Activated gamma-delta T cell treated with anti-CD3 and anti-CD28 coated beads, Interleukin-2, amount 50 U/mL, for 16 hours (primary cell): ENCODE measurements at places on chromosomes 7 and 10.

GRCh38 chr10:125096371-125096770 is 64.0 kb downstream of the CTBP2 start:
- DNase-seq = no peak

DNA sequence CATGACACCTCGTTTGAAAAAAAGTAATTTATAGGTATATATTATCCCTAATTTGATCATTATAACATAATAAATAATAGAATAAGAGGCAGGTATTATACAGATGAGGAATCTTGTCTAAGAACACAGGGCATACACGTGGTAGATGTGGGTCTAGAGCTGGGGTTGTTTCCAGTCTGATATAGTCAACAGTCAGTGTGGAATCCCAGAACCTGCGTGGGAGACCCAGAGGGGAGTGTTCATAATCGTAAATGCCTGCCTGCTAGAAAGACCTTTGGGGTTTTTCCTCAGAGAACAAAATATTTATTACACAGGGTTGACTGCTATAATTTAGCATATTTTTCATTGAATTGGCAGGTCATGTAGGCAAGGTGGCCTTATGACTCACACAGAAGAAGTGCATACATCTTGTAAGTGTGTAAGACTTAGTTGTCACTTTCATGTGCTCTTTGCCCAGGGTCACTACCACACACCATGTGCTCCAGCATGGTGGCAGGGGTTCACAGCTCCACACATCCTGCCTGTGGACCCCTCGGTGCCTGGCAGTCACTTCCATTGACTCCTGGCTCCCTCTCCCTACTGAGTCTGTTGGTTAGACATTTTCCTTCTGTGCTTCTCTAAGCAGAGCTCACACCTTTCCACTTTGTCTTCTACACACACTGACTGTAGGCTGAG is 94.9 kb upstream of the IKZF1 start:
- DNase-seq = no peak

GRCh38 chr10:79358811-79359210 is 11.5 kb downstream of the PPIF start:
- DNase-seq = no peak

DNA sequence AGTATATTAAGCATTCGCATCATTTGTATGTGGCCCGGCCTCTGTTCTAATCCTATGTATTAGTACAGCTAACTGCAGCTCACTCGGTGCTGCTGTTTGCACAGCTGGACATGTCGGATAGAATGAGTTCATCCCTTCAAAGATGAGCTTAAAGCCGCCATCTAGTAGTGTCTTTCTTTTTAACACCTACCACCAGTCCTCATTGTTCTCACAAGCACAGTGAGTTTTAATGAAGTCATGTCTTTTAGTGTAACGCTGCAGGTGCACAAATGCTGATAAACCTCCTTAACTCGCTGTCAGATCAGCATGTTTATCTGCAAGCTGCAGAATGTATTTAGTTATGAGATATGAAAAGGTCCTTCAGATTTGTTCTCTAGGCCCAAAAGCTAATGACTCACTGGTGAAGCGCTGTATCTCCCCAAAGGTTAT is 247.5 kb downstream of the MTERF1 start:
- DNase-seq = no peak

- no peak for DNase-seq
Observed at GRCh38 chr10:8054244-8054493, 319 bp upstream of the GATA3 start.

DNA sequence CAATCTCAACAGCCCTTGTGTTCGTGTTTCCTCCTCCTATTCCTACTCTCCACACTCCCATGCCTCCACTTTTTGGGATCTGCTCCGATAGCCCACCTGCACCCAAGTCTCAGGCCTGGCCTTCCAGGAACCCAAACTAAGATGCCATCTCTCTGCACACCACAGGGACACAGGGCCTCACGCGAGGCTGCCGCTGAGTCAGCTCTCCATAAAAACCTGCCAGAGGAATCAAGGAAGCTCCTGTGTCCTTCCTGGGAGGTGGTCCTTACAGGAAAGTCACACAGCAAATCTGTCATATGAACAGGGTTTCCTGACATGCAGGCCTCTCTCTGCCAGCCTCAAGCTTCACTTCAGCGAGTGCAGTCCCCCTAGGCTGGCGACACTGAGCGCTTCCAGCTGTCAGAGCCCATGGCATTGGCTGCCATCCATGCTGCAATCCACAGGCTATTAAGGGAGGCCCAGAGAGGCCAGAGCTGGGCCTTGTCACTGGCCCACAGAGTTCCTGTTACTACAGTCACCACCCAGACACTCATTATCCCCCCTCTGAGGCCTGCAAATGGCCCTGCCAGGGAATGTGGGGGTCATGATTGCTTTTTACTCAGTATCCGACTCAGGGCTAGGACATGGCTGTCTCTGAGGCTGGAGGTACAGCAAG is 151.4 kb downstream of the OAT start:
- DNase-seq = no peak

DNA sequence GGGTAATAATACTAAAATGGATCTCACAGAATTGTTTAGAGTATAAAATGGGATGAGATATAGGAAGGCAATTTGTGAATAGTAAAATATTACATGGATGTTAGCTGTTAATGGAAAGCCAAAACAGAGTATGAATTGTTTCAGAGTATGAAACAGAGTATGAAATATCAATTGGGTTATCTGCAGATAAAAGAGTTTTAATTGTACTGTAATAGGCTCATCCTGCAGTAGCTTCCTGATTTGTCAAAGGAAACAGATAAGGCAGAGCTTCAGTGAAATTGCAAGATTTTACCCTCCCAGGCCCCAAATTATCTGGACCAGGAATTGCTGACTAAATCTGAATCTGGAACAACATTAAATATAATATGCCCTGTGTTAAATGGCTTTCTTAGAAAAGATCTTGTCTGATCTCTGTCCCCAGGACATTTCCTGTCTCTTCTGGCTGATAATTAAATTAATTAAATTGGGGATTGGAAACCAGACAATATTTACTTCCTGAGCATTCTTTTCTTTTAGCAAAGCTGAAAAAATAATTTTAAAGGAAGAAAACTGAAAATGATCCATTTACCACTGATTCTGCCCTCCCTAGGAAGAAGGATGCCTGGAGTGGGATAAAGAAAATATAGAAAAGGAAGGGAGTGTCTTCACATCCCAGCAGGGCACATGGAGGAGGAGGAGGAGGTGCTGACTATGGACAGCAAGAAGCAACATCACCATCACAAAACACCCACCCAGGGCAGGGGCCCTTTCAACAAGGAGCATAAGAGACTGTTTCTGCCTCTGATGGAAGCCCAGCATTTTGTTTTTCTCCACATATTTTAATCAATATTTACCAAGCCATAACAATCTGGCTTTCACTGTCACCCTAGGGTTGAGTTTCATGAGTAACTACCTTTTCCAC is 18.5 kb downstream of the PTN start:
- no peak for DNase-seq

GRCh38 chr7:134778941-134779740 is at the start of gene CALD1:
Gene CALD1 (plus strand): TSS chr7:134779634. CDS start chr7:134867734, 88,100 bp downstream.
- DNase-seq = no peak

DNA sequence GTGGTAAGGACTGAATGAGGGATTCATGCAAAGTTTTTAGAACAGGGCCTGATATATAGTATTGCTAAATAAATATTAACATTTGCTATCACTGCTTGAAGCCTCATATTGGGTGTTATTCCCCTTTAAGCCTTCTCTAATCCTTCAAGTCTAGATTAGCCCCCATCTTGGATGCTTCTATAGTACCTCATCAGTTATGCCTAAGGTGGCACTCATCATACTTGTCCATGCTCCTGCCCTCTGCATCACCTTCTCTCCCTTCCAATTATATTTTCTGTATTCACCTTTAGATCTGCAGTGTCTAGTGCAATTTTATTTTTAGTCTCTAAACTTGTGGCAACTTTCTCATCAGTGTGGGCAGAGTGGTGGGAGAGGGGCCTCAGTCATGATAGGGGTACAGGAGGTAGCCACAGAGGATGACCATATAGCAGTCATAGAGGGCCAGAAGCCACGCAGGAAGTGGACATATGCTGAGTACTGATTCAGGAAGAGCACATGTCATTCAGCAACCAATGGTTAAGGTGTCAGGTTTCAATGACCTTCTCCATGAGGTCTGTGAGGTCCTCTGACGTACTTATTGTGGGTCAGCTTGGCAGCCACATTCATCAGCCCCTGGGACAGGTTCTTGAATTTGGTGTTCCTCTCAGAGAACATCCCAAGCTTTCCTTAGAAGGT is 2.5 kb downstream of the ENTPD1 start:
- no peak for DNase-seq

- no peak for DNase-seq
Observed at GRCh38 chr7:29154076-29154475, 7.7 kb upstream of the CPVL start.

DNA sequence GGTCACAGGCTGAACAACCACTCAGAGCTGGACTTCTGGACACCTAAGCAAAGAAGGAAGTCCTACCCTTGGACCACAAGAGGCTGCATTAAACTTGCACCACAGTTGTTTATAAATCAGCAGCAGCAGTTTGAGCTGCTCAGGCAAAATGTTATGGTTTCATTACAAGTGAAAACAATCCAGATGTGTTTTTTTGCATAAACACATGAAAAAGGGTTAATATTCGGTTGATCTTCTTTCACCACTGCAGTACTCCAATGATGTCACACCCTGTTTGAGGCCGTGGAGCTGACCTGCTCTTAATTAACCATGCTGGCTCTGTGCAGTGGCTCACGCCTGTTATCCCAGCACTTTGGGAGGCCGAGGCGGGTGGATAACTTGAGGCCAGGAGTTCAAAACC is 490.8 kb upstream of the CELF2 start:
- no peak for DNase-seq

DNA sequence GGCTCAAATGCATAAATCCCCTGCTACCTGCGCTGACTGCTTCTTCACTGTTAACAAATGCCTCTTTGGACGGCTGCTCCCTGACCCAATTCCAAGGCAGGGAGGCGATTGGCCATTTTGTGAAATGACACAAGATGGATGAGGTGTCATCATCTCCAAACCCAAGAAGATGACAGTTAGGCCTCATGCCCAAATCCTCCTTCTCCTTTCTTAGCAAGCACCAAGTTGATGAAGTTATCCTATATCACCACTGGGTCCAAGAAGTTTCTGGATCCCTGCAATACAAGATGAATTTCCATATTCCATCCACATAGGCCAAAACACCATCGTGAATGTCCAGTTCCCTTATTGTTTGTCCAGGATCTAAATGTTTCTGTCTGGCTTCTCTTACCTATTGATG is 98.5 kb upstream of the RAB11FIP2 start:
- no peak for DNase-seq

GRCh38 chr7:77465256-77465655 is 49.1 kb upstream of the GSAP start:
- no peak for DNase-seq

- DNase-seq = no peak
Observed at GRCh38 chr10:58932126-58932525, 244.3 kb upstream of the PHYHIPL start.

DNA sequence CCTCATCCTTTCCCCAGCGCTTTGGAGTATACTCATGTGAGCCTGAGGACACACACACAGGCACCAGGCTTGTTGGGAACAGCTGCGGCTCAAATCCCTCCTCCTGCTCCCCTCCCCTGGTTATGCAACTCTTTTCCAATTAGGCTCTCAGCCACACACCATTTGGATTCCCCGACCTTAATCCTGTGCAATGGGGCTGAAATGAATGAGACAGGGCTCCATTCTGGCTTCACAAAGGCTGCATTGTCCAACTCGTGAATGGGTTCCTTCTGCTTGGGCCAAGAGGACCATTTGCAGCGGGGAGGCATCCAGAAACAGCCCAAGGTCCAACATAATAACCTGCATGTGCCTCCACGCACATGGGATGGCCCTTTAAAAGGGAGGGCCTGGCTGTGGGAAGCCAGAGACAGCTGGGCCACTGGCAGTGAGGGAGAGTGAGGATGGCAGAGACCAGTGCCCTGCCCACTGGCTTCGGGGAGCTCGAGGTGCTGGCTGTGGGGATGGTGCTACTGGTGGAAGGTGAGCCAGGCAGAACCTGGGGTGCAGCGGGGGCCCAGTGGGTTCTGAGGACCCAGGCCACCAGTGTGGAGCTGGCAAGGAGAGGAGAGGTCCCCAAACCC is at the start of gene RGR:
Gene RGR (plus strand): TSS at position 403 of the 620 bp plus-strand sequence. CDS start 38 bp downstream, at position 441.
- DNase-seq = no peak

- DNase-seq = no peak
Observed at GRCh38 chr7:157903710-157904109, 566.9 kb downstream of the DNAJB6 start.

DNA sequence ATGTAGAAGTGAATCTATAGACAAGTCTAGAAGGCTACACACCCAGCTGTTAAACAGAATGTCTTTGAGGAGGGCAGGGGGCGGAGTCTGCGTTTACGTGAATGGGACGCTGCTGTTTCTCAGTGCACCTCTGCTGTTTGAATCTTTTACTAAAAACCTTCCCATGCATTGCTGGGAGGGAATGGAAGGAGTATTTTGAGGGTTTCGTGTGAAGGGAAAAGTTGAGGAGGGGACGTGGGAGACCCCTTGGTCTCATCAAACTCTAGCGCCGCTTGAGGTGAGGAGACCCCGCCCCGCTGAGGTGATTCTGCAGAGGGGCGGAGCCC is 492 bp upstream of the VCL start:
- DNase-seq = no peak

GRCh38 chr10:125489731-125490130 is 193.2 kb downstream of the TEX36 start:
- no peak for DNase-seq

- no peak for DNase-seq
Observed at GRCh38 chr10:50931948-50932431, 46.6 kb upstream of the A1CF start.

- no peak for DNase-seq
Observed at GRCh38 chr7:147659036-147659995, 931.2 kb upstream of the C7orf33 start.

- no peak for DNase-seq
Observed at GRCh38 chr10:29862923-29863614, 196.3 kb downstream of the JCAD start.
